ENCODE measurements at places on chromosomes 12 and 14.

DNA sequence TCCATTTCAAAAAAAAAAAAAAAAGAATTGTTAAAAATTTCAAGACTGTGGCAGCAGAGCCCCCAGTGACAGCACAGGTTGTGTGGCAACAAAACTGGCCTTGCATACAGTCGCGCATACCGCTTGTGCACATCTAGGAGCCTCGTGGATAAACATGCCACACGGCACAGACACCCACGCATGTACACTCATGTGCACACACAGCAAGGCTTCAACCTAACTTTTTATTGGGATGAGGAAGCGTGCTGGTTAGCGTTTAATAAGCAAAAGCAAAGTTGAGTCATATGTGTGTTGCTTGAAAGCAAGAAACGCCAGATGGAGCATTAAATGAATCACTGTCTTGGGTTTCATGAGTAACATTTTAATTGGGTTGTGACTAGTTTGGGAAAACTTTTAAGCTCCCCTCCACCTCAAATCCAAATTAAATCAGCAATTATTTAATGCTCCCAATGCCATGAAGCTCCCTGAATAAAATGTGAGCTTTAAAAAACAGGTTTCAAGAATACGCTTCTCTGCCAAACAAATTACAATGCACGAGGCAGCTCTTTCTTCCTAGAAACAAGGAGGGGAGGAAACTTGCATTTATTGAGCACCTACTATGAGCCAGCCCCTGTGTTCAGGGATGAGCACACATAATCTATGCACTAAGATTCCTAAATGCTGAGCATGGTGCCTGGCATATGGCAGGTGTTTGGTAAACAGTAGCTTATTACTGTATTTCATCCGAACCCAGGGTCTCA is 35.7 kb upstream of the EML1 start:
- DNase-seq = no peak

DNA sequence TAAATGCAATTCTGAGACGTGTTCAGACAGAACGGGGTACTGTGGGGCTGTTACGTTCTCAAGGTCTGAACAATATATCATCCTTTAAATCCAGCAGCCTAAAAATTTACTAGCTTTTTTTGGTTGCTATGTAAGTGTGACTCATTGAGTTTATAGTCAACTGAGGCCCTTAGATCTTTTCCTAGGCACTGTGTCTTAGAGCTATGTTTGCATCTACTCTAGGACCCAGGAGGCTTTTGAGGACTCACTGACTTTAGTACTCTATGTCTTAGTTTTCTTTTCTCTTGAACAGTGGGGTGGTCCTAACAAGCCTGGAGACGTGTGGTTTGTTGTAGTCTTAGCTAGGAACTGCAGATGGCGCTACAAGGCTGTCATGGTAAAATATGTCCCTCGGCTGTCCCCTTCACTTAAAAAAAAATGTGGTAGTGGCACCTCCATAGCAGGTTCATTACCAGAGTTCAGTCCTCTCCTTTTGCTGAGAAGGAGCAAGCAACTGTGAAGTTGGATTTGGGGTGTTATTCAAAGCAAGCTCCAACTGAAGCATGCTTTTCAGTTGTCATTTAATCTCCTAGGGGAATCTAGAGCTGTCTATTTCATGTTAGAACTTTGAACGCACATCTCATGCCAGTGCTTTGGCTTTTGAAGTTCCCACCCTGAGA is 8.7 kb upstream of the SPATS2 start:
- DNase-seq = peak; percentile 65

GRCh38 chr12:69474456-69474855 is 4.3 kb downstream of the FRS2 start:
- no peak for DNase-seq

DNA sequence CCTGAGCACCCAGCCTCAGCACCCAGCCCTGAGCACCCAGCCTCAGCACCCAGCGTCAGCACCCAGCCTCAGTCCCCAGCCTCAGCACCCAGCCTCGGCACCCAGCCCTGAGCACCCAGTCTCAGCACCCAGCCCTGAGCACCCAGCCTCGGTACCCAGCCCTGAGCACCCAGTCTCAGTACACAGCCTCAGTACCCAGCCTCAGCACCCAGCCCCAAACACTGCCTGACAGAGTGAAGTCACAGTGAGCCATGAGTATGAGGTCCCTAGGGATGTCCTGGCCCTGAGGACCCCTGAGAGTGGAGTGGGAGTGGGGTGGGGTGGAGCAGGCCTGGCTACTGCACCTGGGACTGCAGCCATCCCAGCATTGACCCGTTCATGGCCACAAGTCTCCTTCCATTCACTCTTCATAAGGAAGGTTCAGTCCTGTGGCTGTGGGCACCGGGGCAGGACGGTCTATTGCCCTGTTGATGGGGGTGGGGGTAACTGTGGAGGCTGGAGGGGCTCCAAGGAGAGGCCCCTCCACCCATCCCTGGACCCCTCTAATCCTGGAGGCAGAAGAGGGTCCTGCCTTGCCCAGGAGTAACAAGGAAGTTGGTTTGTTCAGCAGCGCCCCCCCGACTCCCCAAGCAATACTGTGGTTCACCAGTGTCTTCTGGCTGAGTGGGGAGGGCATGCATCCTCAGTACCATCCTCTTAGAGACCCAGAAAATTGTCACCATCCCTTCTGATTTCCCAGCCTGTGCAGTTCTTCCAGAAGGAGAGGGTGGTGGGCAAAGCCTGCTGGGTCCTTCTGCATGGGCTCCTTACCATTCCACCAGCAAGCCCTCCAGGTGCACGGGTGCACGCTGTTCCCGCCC is 140.5 kb downstream of the ADGRD1 start:
- no peak for DNase-seq

DNA sequence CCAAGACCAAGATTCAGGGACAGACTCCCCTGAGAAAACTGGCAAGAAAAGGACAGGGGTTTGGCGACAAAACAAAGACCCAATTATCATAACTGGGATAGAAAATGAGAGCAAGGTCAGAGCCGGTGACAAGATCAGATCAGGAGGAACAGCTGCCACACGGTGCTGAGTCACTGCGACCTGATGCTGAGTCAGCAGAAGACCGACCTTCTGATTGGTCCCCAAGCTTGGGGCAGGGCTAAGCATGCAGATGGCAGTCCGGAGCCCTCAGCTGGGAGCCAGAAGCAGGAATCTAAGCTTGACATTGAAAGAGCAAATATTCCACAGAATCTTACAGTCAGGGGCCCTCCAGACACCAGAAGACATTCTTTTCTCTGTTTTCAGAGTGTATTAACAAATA is 19.1 kb upstream of the ARMH4 start:
- DNase-seq = no peak

DNA sequence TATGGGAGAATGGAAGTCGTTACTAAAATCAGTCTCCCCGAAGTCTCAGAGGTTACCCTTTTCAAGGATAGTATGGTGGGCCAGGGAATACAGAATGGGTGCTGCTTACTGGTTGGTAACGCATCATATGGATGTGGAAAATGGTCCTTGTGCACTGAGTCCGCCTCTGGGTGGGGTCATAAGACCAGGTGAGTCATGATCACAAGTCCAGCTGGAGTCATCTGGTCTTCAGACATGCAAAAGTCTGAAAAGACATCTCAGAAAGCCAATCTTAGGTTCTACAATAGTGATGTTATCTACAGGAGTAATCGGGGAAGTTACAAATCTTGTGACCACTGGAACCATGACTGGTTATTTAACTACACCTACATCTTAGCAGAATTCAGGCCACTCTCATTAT is 71.9 kb upstream of the TCL1B start:
- DNase-seq = no peak

- DNase-seq = no peak
These were observed 212.6 kb upstream of the SLC16A7 start for GRCh38 chr12:59383079-59383822.

All from activated CD8-positive, alpha-beta memory T cell treated with anti-CD3 and anti-CD28 coated beads for 24 hours (primary cell).